Hepatic stellate cell (primary cell): ENCODE measurements at places on chromosomes 7 and 10.

DNA sequence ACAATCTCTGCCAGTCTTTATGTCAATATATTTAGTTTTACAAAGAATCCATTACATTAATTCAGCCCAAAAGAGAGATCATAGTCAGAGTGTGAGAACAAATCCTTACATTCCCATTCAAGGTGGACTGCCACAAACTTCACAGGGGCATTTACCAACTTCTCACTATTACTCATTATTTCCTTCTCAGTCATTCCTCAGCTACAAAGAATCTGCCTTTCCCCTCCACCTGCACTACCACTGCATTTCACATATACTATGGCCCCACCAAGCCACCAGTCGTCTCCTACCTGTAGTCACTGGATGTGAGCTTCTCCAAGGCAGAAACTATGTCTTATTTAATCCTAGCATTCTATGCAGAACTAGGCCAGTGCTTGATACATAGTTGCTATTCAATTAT lies 94.3 kb downstream of the USP6NL start:
- no peak for DNase-seq

- DNase-seq, result no peak
Observed at GRCh38 chr10:72720814-72721660, 29.1 kb downstream of the MCU start.

DNA sequence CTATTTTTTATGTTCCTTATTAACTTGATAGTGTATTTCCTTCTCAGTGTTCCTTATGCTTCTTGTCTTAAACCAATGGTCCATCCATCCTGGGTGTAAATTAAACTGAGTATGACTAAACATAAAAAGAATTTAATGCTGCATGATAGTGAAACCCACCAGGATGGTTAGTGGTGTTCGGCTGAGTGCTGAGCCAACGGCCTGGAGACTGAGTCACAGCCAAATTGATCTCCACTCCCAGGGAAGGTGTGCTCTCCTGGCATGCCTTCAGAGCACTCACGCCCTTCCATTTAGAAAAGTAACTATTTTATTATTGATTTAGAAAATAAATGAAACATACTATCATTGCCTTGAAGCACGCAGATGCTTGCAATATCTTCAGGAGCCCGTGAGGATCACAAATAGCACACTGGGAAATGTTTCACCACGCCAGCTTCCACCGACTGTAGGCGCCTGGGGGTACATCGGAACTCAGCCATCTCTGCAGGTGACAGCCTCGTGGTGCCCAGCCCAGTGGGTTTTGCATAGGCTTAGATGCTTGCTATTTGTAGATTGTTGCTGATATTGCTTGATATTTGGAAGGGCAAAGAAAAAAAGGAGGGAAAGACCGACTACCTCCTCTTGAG lies 40.0 kb upstream of the LOXL4 start:
- DNase-seq, result no peak

DNA sequence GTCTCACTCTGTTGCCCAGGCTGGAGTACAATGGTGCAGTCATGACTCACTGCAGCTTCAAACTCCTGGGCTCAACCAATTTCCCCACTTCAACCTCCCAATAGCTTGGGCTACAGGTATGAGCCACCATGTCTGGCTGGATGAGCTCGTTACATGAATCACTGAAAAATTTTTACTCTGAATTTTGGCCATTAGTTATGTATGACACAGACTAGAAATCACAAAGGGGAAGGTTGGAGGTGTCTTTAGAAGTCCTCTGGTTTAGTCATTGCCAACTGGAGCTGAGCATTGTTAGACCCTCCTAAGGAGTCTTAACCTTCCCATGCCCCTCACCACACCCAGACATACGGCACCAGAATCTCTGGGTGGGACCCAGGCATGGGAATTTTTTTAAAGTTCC lies 34.7 kb downstream of the SVIL start:
- no peak for DNase-seq

GRCh38 chr10:104456802-104457542 lies 103.3 kb downstream of the CFAP58 start:
- no peak for DNase-seq

DNA sequence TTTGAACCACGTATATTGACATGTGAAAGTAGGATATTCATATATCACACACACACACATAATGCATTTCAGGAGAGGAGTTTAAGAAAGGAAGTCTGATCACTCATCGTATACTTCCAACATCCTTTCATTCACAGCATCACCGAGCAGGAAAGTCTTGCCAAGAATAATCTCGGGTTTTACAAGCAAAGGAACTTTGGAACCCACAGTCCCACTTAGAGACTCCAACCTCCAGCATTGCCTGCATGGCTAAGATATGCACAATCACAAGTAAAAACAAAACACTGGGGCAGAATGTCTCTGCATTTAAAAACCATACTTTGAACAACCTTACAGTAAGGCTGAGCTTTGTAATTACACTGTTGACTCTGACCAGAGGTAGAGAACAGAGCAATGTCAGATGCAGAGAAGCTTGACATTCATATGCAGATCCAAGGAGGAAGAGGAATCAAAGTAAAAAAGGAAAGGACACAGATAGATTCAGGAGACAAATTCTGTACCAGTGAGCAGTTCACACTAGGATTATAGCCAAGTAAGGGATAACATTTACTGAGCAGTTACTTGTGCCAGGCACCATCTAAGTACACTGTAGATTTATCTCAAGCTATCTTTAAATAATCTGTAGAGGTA lies 14.8 kb downstream of the THSD7A start:
- no peak for DNase-seq
